Gastroesophageal sphincter (tissue), 4 donors: ENCODE measurements at places on chromosomes 1 and 21. TPM values are rescaled to one million over a fixed set of nuclear protein-coding genes. Genes with fewer than 3 reads are reported as not detected.

DNA sequence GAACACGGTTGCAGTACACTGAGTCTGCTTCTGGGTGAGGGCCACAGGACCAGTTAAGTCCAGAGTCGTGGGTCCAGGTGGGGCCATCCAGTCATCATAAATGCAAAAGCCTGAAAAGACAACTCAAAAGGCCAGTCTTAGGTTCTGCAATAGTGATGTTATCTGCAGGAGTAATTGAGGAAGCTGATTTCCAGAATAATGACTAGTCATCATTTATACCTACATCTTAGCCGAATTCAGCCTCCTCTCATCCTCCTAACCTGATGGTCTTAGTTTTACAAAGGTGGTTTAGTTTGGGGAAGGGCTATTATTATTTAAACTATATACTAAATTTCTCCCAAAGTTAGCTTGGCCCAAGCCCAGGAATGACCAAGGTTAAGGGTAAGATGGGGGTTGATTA lies 23.5 kb upstream of the SLC5A9 start:
- no peak overlapping the region for H3K4me3 ChIP-seq
- H3K27ac ChIP-seq: no peak overlapping the region
- no peak for ATAC-seq
- H3K4me1 ChIP-seq: no peaks in the 10 kb centered on the region
- no peaks in the 10 kb centered on the region for H3K36me3 ChIP-seq

Gene HFM1
- total RNA-seq: 3.1 TPM

DNA sequence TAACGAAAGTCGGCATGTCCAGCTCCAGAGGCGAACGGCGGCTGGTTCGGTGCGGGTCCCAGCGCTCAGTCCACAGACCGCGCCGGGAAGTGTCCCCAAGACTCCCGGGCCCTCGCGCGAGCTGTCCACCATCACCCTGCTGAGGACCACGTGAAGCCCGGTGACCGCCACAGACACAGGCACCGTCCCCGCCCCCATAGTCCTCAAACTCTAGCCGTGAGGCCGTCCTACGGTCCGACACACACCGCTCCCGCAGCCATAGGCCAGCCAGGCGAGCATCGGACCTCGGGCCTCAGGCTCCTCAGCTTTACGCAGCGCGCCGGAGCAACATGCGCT lies 535 bp downstream of the SETD4 start:
- H3K27me3 ChIP-seq: no peaks in the 10 kb centered on the region
- ATAC-seq: peak; percentile 48
- H3K27ac ChIP-seq: peak overlapping the region; percentile 67
- H3K4me3 ChIP-seq: peak overlapping the region; percentile 69
- no peaks in the 10 kb centered on the region for H3K36me3 ChIP-seq

DNA sequence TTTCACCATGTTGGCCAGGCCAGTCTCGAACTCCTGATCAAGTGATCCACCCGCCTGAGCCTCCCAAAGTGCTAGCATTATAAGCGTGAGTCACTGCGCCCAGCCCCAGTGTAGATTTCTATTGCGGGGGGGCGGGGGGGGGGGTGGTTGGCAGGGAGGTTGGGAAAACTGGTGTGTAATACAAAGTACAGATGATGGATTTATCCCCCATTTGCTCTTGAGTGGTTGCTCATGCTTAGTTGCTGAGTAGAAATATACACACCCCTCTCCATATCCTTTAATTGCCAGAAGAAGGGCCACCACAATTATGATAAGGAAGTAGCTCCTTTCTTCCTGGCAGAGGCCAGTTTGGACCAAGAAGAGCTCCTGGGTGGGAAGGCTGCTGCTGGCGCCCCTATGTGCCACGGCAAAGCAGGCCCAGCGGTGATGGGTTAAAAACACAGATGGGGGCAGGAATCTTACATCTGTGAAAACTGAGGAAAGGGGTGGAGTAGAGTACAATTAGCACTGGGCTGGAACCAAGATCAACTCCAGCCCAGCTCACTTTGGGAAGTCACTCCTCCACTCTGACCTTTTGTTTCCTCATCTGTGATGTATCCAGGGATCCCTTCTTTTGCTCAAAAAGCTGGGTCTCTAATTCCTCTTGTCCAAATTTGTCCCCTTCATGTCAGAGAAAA lies 55.2 kb downstream of the MRPL37 start:
- H3K27ac ChIP-seq: no peak overlapping the region
- peaks cover 3% of the 10 kb centered on the region for H3K4me1 ChIP-seq
- no peaks in the 10 kb centered on the region for H3K36me3 ChIP-seq
- no peaks in the 10 kb centered on the region for H3K27me3 ChIP-seq
- H3K4me3 ChIP-seq: no peak overlapping the region

- no peaks in the 10 kb centered on the region for H3K27me3 ChIP-seq
- H3K27ac ChIP-seq: no peak overlapping the region
- H3K4me3 ChIP-seq: no peak overlapping the region
- no peaks in the 10 kb centered on the region for H3K36me3 ChIP-seq
- no peak for ATAC-seq
These were observed 51.7 kb upstream of the ACADM start for GRCh38 chr1:75672528-75673393.

- H3K4me3 ChIP-seq: no peak overlapping the region
- H3K27me3 ChIP-seq: no peaks in the 10 kb centered on the region
- no peak overlapping the region for H3K27ac ChIP-seq
- no peaks in the 10 kb centered on the region for H3K36me3 ChIP-seq
- no peak for ATAC-seq
These were observed 20.9 kb downstream of the ERICH3 start for GRCh38 chr1:74652711-74653139.

Gene OR2L3
- not detected for total RNA-seq

- H3K27me3 ChIP-seq: peaks cover 42% of the 10 kb centered on the region
- H3K27ac ChIP-seq: no peak overlapping the region
- no peak for ATAC-seq
These were observed 28.5 kb downstream of the RAP1GAP start for GRCh38 chr1:21640653-21641052.

- no peaks in the 10 kb centered on the region for H3K27me3 ChIP-seq
- no peak overlapping the region for H3K27ac ChIP-seq
These were observed 54.0 kb upstream of the MRPS6 start for GRCh38 chr21:34019402-34019801.

- H3K36me3 ChIP-seq: no peaks in the 10 kb centered on the region
- peak overlapping the region; percentile 6 for H3K27ac ChIP-seq
- H3K4me1 ChIP-seq: no peaks in the 10 kb centered on the region
- no peaks in the 10 kb centered on the region for H3K27me3 ChIP-seq
These were observed 297.6 kb downstream of the DISC1 start for GRCh38 chr1:231924180-231924579.

Gene LRRC39
- 0.78 TPM for total RNA-seq

Gene CRP
- not detected for total RNA-seq

DNA sequence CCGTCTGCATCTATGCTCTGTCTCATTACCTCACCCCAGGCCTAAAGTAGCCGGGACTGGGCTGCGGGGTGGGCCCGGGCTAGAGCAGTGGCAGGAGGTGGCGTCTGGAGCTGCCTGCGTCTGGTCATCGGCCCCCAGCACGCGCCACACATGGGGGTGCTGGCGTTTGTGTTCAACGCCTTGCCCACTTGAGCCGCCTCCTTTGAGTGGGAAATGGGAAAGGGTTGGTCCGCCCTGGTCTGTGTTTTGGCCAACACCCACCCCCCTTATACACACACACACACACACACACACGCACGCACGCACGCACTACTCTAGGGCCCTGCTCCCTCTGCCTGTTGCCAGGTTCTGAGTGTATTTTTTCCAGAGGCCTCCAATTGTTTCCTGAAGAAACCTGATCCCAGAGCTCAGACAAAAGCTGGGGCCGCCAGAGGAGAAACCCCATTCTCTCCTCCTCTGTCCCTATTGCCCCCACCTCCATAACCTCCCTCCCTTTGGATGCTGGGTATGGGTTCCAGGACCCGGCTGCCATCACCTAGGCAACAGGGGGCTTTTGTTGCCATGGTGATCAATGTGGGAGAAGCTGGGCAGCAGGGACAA lies 10.1 kb downstream of the VANGL2 start:
- peak overlapping the region; percentile 46 for H3K27ac ChIP-seq
- peak overlapping the region; percentile 4 for H3K4me3 ChIP-seq
- peak; percentile 47 for ATAC-seq
- H3K36me3 ChIP-seq: no peaks in the 10 kb centered on the region
- H3K4me1 ChIP-seq: no peaks in the 10 kb centered on the region

GRCh38 chr1:62054188-62054587 lies 140.5 kb upstream of the L1TD1 start:
- H3K27me3 ChIP-seq: no peaks in the 10 kb centered on the region
- ATAC-seq: no peak
- H3K4me1 ChIP-seq: no peaks in the 10 kb centered on the region
- H3K4me3 ChIP-seq: no peak overlapping the region

DNA sequence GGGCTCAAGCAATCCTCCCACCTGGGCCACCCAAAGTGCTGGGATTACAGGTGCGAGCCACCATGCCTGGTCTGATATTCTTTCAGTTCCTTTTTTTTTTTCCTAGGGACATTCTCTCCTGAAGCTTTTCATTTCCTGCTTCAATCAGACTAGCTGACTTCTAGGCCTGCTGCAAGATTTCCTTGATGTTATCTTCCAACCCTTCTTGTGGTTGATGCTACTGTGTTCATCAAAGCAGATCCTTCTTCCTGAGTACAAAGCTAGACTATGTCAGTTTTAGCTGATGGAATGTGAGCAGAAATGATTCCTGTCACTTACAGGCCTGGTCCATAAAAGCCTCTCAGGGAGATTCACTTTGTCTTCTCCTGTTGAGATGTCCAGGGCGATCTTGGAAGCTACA lies 146.4 kb downstream of the CDC7 start:
- H3K4me1 ChIP-seq: peaks cover 23% of the 10 kb centered on the region
- no peak overlapping the region for H3K27ac ChIP-seq
- no peak overlapping the region for H3K4me3 ChIP-seq
- no peaks in the 10 kb centered on the region for H3K27me3 ChIP-seq
- ATAC-seq: no peak

DNA sequence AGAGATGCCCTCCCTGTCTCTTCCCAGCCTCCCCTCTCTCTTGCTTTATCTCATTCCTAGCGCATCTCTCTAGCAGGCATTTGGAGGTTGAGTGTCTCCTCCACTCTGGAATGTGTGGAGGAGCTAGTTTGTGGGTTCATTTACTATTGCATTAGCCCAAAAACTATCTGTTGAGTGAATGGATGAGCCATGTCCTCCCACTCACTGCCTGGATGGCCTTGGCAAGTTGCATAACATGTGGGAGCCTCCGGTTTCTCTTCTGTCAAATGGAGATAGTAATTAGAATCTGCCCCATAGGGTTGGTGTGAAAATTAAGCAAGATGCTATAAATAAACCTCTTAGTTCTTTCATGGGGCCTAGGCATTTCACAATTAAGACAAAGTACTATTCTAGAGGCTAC lies 181.8 kb downstream of the KAZN start:
- no peaks in the 10 kb centered on the region for H3K36me3 ChIP-seq
- no peak overlapping the region for H3K27ac ChIP-seq
- H3K27me3 ChIP-seq: no peaks in the 10 kb centered on the region
- H3K4me1 ChIP-seq: no peaks in the 10 kb centered on the region

DNA sequence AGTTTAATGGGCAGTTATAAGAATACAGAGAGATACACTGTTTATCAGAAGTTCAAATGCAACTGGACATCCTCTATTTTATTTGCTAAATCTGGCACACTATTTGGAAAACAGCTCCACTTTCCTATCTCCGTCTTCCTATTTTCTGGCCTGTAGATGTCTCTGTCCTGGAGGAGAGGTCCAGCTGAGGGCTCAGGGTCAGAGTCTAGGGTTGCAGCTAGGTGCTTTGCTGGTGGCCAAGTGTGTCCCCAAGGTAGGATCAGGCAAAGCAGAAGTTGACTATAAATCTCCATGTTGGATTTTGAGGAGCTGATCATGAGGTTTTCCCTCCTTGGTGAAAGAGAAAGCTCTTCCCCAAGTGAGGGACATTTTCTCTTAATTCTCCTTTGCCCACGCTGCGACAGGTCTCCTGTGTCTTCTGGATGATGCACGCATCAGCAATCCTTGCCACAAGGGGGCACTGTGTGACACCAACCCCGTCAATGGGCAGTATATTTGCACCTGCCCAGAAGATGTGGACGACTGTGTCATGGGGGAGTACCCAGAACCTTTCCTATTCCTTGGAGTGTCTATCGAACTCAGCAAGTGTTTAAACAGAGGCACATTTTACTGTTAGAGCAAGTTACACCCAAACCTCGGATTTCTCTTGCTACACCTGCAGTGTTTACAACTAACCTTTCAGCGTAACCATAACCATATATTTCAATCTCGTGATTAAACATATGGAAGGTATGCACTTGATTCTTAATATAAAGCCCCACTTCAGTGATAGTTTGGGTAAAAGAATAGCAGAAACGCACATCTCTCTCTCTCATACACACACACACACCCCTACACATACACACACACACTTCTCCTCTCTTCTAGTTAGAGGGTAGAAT lies 10.2 kb downstream of the ADAM30 start:
- no peaks in the 10 kb centered on the region for H3K27me3 ChIP-seq
- ATAC-seq: no peak
- no peak overlapping the region for H3K4me3 ChIP-seq
- no peak overlapping the region for H3K27ac ChIP-seq
- H3K4me1 ChIP-seq: no peaks in the 10 kb centered on the region

GRCh38 chr1:97377432-97378034 lies 543.3 kb downstream of the DPYD start:
- H3K27me3 ChIP-seq: no peaks in the 10 kb centered on the region
- H3K4me3 ChIP-seq: no peak overlapping the region
- H3K4me1 ChIP-seq: no peaks in the 10 kb centered on the region

- no peak for ATAC-seq
- no peaks in the 10 kb centered on the region for H3K4me1 ChIP-seq
- peaks cover 61% of the 10 kb centered on the region for H3K27me3 ChIP-seq
These were observed 19.8 kb upstream of the TINAGL1 start for GRCh38 chr1:31556481-31557006.

Gene CAPN9
- total RNA-seq: not detected
